ENCODE measurements at places on chromosomes 7 and 10. TPM values are rescaled to one million over a fixed set of nuclear protein-coding genes. Genes with fewer than 3 reads are reported as not detected.

Gene OGDHL
- 21.9 TPM for total RNA-seq

Gene ARID5B
- 0.04 TPM for total RNA-seq

Gene ELFN1
- total RNA-seq, result 3.7 TPM

Gene MCM10
- total RNA-seq, result 67.4 TPM

Gene STEAP1
- 4.1 TPM for total RNA-seq

Gene FBXO24
- 0.85 TPM for total RNA-seq

Gene NSMCE4A
- total RNA-seq, result 60.5 TPM

Gene ADAP1
- total RNA-seq, result 6.2 TPM

Gene GPER1
- total RNA-seq, result 0.22 TPM

Gene CUZD1
- total RNA-seq, result 19.4 TPM

Gene MEST
- 113 TPM for total RNA-seq

Gene FIGNL1
- 13.8 TPM for total RNA-seq
